CD4-positive, alpha-beta T cell treated with Interleukin-1 beta for 1 hour (primary cell): ENCODE measurements at places on chromosomes 2 and 18.

DNA sequence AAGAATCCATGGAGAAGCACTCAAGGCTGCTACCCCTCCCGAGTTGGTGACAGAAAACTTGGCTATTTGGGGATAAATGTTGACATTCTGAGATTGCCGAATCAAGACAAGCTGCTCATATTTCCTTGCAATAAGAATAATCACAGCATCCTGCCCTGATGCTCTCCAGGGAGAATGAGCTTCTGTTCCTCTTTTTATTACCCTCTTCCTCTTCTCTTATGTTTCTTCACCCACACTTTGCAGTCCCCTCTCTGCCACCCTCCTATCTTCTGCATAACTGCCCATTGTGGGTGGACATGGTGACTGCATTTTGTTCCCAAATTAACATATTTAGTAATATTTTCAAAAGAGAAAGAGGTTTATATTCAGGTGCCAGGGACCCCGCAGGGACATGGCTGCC, 11.9 kb upstream of the MSGN1 start:
- DNase-seq = no peak

DNA sequence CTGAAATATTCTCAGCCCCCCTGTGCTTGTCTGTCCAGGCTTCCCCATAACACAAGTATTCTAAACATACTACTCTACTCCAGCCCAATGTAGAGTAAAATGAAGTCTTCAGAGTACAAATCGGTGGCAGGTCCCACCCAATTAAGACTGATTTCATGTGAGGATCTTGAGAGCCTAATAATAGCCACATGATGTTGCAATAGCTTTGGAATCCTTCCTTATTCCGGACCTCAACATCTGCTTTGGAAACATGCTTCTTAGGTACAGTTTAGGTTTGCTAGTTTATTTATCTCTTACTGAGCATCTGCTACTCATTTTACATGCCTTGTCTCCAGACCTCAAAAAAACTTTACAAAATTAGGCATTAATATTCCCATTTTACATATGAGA, 207.3 kb upstream of the RAB6C start:
- DNase-seq = no peak

DNA sequence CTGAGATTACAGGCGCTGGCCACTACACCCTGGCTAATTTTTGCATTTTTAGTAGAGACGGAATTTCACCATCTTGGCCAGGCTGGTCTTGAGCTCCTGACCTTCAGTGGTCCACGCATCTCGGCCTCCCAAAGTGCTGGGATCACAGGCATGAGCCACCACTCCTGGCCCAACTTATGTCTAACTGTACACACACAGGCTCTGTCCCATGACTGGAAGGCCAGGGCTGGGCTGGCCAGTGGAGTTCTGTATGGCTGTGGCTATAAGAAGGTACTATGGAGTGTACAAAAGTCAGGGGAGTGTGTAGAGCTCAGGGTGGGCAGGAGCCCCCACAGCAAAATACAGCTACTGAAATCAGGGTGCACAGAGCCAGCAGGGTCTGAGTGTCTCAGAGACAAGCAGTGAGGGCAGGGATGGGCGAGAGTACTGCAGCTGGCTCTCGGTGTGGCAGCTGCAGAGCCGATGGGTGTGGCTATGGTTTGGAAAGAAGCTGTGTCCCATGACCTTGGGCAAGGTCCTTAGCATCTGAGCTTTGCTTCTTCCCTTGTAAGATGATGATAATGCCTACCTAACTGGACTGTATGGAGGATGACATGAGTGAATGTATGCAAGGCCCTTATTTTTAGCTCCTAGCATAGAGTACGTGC, 10.4 kb upstream of the MSGN1 start:
- no peak for DNase-seq

DNA sequence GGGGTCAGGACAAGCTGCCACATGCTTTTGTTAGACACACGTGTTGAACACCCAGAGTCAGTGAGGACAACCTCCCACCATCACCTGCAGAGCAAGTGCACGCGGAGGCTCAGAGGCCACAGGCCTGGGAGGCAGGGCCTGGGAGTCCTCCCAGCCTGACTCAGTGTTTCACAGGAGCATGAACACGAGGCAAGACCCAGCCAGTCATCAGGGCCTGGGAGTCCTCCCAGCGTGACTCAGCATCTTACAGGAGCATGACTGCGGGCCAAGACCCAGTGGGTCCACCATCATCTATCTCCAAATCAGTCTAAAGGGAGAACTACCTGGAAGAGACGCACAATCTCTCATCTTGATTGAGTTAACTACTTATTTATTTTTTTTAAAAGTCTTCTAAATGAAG, 112.6 kb upstream of the PXDN start:
- no peak for DNase-seq

DNA sequence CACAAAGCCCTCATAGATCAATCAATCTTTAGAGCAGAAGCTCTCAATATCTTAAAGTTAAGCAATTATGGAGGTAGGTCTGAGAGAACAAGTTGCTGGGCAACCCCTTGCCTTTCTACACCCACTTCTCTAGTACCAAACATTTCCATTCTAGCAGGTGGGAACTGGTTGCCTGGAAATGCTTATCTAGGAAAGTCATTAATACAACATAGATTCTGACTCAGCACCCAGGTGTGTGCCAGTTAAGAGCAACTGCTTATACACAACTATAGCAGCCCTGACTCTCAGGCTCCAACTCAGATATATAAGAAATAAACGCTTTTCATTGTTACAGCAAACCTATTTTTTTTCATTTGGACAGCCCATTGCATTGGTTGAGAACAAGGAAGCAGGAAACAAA, 237.7 kb downstream of the IRS1 start:
- no peak for DNase-seq
